ENCODE measurements at places on chromosomes 6 and 20.

GRCh38 chr6:150527100-150527499 is 72.6 kb upstream of the PLEKHG1 start:
- no peak for DNase-seq

GRCh38 chr6:34934516-34934915 is 45.5 kb downstream of the ANKS1A start:
- no peak for DNase-seq

DNA sequence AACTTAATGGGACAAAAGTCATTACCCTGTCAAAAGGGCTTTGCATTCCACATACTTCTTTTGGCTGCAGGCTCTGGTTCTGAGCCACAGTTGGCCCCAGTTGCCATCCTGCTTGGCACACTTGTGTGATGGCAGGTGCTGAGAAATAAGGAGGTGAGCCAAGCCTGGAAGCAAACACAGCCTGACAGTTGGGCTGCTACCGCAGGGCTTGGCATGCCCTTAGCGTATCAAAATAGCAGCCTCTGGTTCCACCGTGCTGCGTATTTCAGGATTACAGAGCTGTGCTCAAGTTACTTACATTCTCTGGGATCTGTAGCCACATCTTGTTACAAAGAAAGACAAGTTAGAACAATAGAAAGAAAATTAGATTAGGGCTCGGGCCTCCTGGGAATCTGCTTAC is 11.1 kb downstream of the MTHFD1L start:
- DNase-seq, result no peak

- no peak for DNase-seq
Measured at GRCh38 chr6:164911873-164912580, 397.4 kb downstream of the C6orf118 start.

DNA sequence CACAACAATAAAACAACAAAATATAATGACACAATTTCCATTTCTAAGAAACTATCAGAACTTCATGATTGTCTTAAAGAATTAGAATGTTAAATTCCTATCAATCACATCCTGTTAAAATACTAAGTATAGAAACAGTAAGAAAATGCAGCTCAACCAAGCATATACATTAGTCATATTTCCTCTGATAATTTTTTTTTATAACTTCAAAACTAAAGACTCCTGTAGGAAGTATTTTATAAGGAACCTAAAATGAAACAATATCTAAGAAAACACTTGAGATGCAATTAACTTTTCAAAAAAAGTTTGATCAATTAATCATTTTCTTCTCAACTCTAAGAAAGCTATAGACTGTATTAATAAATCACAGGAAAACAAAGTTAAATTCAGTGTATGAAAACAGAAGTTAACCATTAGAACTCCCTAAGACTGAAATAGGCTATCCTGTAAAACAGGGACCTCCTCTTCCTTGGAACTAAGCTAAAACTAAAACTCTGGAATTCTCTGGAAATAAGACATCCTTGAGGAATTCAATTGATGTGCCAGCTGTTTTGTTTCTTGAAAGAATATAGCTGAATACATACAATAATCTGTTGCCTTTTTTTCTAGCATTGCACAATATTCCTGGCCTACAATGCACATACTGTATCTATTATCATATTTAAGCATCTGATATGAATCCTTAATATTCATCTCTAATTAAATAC is 19.8 kb downstream of the FKBP5 start:
- DNase-seq, result no peak

DNA sequence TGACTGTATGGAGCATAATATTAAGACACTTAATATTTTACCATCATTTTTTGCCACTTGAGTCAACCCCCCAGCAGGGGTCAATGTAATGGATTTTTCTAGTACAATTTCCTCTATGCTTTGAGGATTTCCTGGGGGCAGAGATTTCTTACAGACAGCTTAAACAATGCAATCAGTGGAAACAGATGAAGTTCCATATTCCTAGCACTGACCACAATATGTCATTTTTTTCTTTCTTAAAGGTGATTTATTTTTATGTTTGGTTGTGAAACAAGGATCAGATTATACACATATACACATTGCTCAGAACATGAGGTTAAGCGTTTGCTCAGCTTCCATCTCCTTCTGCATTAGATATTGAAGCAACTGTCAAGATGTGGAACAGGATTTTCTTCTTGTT is 82.0 kb upstream of the ID4 start:
- DNase-seq, result no peak

DNA sequence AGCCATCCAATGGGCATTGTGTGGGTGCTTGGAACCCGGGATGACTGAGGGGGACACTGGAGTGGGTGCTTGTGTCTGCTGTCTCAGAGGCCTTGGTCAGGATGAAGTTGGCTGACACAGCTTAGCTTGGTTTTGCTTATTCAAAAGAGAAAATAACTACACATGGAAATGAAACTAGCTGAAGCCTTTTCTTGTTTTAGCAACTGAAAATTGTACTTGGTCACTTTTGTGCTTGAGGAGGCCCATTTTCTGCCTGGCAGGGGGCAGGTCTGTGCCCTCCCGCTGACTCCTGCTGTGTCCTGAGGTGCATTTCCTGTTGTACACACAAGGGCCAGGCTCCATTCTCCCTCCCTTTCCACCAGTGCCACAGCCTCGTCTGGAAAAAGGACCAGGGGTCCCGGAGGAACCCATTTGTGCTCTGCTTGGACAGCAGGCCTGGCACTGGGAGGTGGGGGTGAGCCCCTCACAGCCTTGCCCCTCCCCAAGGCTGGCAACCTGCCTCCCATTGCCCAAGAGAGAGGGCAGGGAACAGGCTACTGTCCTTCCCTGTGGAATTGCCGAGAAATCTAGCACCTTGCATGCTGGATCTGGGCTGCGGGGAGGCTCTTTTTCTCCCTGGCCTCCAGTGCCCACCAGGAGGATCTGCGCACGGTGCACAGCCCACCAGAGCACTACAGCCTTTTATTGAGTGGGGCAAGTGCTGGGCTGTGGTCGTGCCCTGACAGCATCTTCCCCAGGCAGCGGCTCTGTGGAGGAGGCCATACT is 49.4 kb downstream of the PYGB start:
- DNase-seq, result no peak

DNA sequence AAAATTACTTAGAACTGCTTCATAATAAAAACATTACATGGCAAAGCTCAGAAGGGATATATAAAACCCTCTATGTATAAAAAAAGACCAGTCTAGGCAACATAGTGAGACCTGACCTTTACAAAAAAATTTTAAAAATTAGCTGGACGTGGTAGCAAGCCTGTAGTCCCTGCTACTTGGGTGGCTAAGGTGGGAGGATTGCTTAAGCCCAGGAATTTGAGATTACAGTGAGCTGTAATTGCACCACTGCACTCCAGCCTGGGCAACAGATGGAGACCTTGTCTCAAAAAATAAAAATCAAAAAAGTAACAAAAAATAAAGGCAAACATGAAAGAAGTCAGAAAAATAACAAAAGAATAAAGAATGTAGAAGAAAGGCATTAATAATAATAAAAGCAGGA is 21.5 kb upstream of the TPD52L1 start:
- no peak for DNase-seq

DNA sequence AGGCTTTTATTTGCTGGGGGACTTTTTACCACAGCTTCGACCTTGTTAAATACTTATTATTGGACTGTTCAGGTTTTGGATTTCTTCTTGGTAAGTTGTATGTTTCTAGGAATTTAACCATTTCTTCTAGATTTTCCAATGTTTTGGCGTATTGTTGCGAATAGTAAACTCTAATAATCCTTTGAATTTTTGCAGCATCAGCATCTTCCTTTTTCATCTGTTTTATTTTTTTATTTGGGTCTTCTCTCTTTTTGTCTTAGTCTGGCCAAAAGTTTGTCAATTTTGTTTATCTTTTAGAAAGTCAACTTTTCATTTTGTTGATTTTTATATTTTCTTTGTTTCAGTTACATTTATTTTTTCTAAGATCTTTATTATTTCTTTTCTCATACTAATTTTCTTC is 1272.0 kb downstream of the HACE1 start:
- DNase-seq, result no peak

GRCh38 chr6:118771253-118771652 is 119.9 kb upstream of the CEP85L start:
- DNase-seq, result no peak

DNA sequence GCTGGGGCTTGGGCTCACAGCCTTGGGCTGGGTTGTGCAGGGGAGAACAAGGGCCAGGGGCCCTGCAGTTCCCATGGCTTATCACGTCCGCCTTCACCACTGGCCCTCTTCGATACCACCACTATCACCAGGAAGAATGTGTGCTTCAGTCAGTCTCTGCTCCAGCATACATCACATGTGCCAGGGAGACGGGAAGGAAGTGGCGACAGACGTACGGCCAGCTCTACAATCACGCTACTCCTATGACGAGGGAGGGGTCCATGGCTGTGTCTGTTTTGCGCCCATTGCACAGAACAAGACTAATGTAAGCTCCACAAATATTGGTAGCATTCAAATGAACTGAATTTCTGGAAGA is 72.1 kb downstream of the TRAM2 start:
- no peak for DNase-seq

DNA sequence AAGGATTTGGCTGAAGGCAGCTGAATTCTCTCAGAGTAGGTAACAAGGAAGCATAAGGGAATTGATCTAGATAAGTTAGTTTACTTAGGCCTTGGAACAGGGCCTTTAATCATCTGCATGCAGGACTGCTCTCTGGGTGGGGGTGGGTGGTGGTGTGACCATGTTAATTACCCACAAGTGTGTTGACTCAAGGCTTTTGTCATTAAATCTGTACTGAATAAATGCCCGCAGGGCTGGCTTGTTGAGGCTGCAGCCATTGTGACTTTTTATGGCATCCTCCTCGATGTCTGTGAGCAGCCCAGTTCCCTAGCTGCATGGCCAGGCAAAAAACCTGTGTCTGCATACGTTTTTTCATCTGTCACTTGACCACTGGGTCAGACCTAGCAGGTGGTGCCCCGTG is 63.5 kb upstream of the ASCC3 start:
- no peak for DNase-seq

Measured in T-helper 2 cell treated with Interferon-gamma antibody and Interleukin-4, amounts not matched to agents 5 μg/mL and 100 μg/mL, for 36 hours (primary cell).